NCI-H524 (cell line): ENCODE measurements at places on chromosomes 7 and 10.

- no peak for DNase-seq
Measured at GRCh38 chr10:88028654-88029053, 165.2 kb downstream of the PTEN start.

- no peak for DNase-seq
Measured at GRCh38 chr7:41436139-41436538, 266.8 kb downstream of the INHBA start.

DNA sequence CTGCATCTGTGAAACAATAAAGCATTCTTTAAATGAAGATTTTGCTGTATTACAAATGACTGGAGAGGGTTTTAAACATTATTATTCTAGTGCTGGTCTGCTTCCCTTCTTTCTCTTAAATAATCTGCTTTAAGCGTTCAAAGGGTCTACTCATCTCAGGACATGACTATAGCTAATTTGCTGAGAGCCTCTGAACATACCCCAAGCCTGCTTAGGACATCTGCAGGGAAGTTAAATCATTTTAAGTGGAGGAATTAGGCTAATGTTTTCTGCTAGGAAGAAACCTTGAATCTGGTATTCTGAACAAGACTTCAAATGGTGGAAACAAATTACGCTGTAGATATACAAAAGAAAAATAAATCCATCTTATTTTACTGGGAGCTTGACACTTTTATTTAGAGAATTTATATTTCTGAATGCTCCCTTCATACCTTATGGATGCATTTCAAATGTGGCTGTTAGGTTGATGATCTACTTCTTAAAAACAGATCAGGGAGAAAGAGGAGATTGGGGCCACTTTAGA is 124.4 kb upstream of the ITGB1 start:
- no peak for DNase-seq

GRCh38 chr7:70472601-70473237 is 659.2 kb upstream of the GALNT17 start:
- no peak for DNase-seq

- peak; percentile 42 for DNase-seq
Measured at GRCh38 chr7:108114117-108114841, 15.9 kb downstream of the LAMB4 start.

- DNase-seq: no peak
Measured at GRCh38 chr7:81013083-81013817, 94.4 kb upstream of the SEMA3C start.

DNA sequence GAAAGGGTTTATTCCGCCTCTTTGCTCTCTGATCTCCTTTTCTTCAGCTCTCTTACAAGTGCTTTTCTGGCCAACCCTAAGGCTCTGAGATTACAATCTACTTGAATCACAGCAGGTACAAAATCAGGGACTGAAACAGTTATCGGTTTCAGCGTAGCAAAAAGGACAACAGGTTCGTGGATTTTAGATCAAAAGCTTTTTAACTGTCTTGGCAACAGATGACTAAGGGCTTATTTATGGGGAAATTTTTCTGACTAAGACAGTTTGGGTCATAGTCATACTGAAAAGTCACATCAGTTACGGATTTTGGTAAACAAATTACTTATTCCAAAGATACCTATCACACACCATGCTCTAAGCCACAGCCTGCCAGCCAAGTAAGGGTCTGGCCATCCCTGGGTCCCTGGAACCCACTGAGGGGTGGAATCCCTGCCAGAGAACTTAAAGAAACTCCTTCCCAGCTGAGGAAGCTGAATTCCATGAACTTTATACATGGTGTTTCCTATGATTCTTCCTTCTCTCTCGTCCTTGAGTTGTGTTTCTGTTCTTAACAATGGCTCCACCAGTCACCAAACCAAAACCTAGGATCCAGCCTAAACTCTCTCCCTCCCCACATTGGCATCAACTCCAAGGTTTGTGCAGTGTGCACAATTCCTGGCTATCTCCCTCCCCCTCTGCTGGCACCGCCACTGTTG is 169.3 kb downstream of the FAM107B start:
- no peak for DNase-seq

GRCh38 chr7:141190495-141190894 is 116.6 kb downstream of the TMEM178B start:
- DNase-seq: no peak

GRCh38 chr7:30612658-30613265 is 18.1 kb downstream of the GARS1 start:
- no peak for DNase-seq
